ENCODE measurements at places on chromosomes 6 and 20.

- DNase-seq, result peak; percentile 81
Measured at GRCh38 chr6:36615018-36615761, 21.0 kb downstream of the SRSF3 start.

DNA sequence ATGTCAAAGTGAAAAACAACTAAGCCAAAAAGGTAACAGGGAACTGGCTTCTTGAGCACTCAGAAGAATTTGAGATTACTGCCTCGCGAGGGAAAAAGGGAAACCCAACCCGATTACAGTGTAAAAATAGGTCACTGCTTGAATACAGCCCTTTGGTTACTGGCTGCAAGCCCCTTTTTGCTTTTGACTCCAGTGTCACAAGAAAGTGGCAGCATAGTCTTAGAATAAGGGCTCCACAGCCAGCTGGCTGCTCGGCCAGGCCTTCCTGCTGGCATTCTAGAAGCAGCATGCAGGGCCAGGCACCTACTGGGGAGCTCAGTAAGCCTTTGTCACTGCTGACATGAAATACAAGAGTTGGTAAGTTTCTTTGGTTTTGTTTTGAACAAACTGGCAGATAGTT is 83.0 kb downstream of the ZHX3 start:
- no peak for DNase-seq

GRCh38 chr6:25660512-25660911 is 8.5 kb downstream of the SCGN start:
- peak; percentile 77 for DNase-seq

- DNase-seq, result no peak
Measured at GRCh38 chr6:21144928-21145327, 448.6 kb upstream of the SOX4 start.

DNA sequence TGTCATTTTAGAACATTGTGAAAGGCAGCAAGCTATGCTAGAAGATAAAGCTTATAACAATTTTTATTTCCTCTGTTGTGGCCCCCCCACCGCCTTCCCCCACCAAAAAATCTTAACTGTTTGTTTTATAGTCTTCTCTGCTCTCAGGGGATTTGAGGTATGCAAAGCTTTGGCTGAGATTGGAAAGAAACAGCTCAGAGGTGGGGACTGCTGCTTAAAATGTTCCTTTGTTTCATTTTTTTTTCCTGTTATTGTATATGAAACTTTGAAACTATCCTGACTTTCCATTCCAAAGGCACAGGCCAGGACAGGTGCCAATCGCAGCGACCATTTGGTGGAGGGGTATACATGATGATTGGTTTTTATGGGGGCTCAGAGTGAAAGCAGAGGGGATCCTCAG is 114.7 kb upstream of the PHACTR1 start:
- no peak for DNase-seq
